ENCODE measurements at places on chromosomes 7 and 10.

GRCh38 chr7:50355817-50356178, 51.3 kb downstream of the IKZF1 start:
- no peak for DNase-seq

- DNase-seq = no peak
These were observed 25.1 kb upstream of the NDST2 start for GRCh38 chr10:73836427-73836980.

- no peak for DNase-seq
These were observed 92.8 kb upstream of the OIT3 start for GRCh38 chr10:72800741-72801092.

GRCh38 chr7:68442931-68443631, 1155.2 kb upstream of the AUTS2 start:
- DNase-seq = no peak

DNA sequence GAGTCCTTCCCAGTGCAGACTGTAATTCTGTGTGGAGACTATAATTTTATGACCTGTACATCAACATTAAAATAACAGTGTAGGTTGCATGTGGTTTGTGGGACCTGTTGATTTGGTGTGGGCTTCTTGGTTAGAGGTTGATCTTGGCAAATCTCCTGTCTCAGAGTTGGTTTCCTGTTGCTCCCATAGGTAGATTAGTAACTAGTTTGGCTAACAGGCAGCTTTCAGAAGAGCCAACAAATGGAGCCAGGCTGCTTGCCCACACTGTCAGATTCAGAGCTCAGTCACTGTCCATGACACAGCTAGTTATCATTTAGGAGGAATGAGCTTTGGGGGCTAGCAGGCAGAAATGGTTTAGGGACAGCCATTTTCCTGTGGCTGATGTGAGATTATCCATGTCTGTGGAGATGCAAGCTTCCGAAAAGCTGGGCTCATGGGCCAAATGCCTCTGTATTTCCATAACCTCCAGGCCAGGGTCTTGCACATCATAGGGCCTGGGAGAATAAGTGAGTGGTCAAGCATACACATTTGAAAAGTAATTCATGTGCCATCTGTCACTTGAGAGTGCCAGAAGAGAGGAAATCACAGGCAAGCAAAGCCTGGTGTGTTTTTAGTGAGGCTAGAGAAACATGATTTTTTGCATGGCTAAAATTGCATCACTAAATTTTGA, 33.4 kb downstream of the CCM2 start:
- no peak for DNase-seq

DNA sequence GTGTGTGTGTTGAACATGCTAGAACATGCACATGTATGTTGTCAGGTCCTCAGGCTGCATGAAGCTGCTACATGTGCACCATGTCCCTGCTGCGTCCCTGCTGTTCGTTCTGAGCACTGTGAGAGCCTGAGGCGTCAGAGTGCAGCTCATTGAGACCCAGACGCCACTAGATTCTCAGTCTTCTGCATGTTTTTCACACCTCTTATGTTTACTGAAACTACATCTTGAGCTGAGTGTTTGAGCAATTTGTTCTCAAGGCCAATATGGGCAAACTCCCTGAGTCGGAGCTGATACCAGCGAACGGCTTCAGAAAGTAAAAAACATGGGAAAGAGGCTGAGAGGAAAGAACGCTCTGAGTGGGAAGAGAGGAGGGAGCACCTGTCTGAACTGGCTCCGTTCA, 350.4 kb downstream of the PAXIP1 start:
- DNase-seq = no peak

DNA sequence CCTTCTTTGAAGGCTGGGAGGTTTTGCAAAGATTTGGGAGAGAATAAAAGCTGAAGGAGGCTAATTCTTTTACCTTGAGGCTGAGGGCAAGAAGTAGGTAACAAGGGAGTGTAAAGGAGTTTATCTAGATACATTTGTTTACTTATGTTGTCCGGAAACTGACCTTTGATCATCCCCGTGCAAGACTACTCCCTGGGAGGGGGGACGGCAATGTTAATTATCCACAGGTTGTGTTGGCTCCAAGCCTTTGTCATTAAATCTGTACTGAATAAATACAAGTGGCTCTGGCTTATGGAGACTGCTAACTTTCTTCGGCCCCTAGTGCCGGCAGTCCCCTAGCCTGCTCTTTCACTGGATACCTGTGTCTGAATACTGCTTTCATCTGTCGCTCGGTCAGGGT, 1250.6 kb upstream of the LRRTM3 start:
- no peak for DNase-seq

DNA sequence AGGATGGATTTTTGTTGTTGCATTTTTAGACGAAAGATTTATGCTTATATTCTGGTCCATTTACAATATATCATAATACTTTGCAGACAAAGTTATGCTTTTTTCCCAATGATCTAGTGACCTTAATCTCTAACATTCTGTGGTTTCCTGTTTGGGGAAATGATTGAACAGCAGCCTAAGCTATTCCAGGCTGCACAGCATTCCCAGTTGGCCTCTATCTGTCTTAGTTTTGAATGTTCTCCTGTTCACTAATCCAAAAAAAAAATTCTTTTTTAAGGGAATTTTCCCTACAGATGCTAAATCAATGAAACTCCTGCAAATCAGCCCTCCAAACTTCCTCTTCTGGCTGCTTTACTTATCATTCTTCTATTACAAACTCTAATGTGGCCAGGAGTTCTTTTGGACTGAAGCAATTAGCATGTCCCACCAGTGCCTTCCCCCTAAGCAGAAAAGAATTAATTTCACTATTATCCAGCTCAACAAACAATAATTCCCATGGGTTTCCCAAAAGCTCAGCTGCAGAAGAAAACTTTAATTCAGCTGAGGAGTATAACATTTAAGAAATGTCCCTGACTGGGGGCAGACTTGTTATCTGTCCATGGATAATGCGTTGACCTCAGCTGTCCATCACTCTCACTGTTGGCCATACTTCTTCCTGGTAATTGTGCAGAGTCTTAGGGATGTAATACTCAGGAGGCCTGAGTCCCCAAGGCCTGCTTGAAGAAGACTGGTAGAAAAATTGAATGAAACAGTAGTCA, 81.9 kb upstream of the TRIL start:
- no peak for DNase-seq

DNA sequence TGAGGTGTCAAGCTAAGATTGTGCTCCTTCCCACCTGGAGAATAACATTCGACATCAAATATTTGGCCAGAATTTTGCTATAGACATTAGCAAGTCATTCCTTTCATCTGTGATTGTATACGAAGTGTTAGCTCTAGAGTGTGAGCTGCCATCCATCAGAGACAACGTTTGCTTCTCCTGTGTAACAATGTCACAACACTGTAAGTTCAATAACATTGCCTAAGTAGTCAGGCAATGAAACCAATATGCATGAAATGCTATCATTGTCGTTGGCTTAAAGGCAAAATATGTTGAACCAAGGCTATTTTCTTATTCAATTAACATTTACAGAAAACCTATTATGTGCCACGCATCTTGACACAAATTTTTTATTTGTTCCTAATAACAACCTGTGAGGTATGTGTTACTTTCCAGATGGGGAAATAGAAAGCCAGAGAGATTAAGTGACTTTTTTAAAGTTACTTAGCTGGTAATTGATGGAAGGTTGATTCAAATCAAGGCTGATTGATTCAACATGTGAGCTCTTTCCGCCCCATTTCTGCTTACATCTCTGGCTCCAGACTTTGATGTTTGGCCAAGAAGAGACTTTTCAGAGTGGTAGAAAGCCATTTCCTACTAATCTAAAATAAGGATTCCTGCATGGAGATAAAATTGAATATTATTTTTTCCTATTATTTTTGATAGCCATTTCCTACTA, 32.0 kb downstream of the BET1 start:
- DNase-seq = no peak

- no peak for DNase-seq
These were observed 4.1 kb downstream of the NUDT1 start for GRCh38 chr7:2245883-2246675.

GRCh38 chr10:15452545-15452944, 81.5 kb upstream of the FAM171A1 start:
- no peak for DNase-seq

GRCh38 chr10:25113191-25114035, 61.4 kb upstream of the GPR158 start:
- no peak for DNase-seq

GRCh38 chr7:28688651-28689050, 269.5 kb downstream of the TRIL start:
- no peak for DNase-seq

DNA sequence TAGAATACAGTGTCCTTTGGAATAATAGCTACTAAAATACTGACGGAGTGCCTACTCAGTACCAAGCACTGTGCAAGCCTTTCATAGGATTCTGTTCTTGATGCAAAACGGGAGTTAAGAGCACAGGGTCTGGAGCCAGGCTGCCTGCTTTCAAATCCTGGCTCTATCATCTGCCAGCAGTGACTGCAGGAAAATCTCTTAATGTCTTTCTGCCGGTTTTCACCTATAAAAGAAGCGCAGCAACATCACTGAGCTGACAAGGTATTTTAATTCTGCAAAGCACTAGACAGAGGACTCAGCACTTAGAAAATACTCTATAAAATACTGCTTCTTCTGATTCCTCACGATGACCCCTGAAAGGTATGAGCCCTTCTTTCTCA, 659 bp downstream of the FIGNL1 start:
- DNase-seq = no peak

DNA sequence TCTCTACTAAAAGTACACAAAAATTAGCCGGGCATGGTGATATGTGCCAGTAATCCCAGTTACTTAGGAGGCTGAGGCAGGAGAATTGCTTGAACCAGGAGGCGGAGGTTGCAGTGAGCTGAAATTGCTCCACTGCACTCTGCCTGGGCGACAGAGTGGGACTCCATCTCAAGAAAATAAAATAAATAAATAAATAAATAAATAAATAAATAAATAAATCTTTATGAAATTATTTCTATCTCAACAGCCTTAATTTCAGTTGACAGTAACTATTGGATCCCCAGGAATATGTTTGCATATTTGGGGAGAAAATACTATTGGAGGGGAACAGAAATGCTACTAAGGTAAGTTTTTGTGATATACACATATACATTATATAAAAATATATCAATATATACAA, 20.0 kb downstream of the TMEM229A start:
- no peak for DNase-seq

GRCh38 chr7:94135180-94135579, 131.0 kb upstream of the BET1 start:
- no peak for DNase-seq

DNA sequence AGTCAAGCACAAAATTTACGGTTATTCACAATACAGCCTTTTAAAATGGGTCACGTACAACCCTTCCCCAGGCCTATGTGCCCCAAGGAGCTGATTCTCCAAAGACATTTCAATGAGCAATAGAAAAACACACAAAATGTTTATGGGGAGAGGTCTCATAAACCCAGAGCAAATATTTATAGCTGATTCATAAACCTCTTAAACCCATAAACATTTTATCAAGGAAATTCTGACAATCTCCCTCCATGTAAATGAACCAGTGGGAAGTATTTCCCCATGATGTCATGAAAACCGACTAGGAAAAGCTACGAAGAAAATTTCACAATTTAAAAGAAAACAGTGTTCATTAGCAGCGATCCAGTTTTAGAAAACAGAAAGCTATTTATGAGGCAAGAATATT, 36.0 kb downstream of the SFMBT2 start:
- DNase-seq = no peak

DNA sequence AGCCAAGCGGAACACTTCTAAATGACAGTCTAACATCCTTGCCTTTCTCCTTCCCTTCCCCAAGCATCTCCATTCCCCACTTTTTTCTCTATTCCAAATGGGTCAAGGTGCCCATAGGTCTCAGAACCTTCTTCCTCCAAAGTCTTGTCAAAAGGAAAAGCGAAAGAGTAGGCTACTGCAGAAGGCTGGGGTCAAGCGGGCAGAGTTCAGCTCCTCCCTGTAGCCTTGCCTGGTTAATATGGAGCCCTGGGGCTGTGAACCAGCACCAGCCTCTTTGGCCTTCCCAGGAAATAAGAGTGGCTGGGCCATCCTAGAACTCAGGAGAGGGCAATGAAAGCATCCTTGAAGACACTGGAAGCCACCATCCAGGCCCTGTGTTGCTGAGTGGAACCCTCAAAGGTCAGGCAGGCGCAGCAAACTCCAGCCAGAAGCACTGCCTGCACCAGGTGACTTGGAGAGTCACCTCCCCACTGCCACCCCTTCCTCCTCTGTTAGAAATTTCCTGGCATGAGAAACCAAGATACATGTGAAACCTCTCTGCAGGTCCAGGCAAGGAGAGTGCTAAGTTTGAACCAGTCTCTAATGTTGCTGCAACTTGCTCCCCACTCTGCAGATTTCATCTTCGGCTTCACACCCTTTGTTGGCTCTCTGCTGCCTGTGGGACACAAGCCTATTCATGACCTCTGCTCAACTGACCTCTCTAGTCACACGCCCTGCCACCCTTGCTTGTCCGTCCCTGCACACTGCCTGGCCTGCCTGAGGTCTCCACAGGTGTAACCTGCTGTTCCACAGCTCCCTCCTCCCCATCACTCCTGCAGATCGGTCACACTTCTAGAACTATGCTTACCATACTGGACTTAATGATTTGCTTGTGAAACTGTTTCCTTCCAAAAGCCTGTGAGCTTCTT, 74.9 kb downstream of the SH3PXD2A start:
- DNase-seq = no peak

GRCh38 chr7:149654588-149654987, 118.8 kb downstream of the ZNF467 start:
- no peak for DNase-seq

DNA sequence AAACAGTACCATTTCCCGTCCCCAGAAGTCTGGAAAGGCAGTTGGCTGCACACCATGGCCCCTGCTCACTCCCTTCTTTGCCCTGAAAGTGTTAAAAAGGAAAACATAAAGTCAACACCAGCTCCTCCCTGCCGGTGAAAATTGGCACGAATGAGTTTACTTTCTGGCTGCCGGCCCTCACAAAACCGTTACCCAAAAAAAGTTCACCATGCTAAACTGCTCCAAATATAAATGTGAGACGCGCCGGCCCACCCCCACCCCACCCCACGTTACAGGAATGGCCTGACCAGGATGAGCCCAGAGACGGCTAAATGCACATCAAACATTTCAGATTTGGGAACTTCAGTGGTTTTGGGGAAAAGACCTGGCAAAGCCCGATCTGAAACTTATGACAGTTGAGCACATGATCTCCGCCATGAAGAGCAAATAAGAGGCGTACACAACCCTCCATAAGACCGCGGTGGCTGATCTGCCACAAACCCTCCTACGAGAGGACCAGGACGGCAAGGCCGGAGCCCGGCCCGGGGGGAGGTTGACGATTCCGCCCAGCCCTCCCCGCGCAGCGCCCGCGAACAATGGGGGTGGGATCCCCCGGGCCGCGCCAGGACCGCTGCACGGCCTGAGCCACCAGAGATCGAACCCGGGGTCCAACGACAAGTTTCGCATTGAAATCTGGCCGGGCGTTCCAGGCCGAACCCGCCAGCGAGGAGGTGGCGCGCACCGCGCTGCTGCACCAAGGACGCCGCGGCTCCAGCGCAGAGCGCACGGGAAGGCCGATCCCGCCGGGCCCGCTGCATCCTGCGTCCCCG, 952 bp downstream of the DIP2C start:
- no peak for DNase-seq

GRCh38 chr10:88342733-88343310, 240.3 kb downstream of the RNLS start:
- no peak for DNase-seq
